ENCODE measurements at places on chromosomes 1 and 21.

GRCh38 chr21:43925609-43926008 is 60.6 kb downstream of the AGPAT3 start:
- no peak for DNase-seq

DNA sequence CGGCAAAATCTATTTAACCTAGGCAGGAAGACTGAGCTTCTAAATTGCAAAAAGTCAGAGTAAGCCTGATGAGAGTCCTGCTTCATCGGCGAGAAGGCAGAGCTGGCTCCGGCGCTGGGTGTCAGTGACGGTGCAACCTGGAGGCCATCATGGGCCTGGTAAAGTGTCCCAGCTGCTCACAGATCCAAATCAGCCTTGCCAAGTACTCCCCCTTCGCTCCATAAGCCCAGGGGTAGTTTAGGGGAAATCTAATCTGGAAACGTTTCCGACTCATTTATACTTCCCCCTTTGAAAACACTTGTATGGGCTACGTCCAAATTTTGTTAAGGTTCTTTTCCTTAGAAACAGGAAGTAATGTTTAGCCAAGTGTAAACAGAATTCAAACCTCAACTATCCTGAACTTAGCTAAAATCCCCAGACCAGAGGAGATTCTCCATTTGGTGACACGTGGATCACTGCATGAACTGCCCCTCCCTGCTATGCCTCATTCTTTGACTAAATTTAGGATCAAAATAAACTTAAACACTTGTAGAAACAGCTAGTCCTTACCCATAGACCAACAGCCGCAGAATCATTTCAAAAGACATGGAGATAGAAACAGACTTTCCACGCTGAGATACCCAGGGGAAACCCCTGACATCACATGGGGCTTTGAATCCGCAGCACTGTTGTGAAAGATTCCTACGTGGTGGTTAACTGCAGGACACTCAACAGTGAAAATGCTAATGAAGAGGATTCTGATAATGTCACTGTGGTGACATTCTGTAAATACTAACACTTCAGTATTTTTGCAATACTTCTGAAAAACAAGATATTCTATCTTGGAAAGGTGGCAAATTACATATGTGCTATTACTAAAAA is 172.7 kb downstream of the TGFBR3 start:
- no peak for DNase-seq

DNA sequence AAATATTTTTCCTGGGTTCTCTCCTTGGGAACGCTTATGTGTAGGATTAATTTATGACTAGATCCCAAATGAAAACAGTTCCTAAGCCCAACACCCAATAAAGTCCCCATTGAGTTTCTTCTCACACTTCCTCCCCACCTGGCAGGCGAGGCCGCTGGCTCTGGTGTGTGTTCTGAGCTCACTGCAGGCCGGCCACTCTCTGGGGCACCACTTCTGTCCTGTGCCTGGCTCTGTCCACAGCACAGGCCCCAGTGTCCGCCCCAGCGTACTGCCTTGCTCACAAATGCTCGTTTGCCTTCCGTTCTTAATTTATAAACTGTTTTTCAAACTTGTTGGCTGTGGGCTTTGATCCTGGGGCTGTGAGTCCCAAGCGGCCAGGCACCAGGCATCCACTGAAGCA is 90.6 kb downstream of the TLR5 start:
- DNase-seq = no peak

GRCh38 chr1:111221633-111222291 is 5.8 kb upstream of the CHI3L2 start:
- DNase-seq = no peak

DNA sequence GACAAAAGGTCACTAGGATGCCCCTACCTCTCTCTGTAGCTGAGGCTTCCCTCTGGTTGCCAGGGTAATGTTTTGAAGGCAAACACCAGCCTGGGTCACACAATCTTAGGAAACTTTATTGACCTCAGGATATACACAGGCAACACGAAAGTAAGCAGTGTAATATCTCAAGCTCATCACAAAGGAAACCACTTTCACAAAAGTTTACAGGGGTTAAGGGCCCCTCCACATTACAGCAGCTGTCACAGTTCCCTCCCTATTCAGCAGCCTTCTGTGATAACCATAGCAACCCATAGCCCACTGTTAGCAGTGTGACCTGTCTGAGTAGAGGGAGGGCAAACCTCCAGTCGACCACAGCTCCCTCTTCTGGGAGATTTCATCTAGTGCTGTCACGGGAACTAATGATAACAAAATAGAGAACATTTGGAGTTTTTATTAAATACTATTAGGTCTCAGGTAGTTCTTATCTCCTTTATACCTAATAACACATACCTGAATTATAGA is 149.8 kb downstream of the PTPRC start:
- no peak for DNase-seq

DNA sequence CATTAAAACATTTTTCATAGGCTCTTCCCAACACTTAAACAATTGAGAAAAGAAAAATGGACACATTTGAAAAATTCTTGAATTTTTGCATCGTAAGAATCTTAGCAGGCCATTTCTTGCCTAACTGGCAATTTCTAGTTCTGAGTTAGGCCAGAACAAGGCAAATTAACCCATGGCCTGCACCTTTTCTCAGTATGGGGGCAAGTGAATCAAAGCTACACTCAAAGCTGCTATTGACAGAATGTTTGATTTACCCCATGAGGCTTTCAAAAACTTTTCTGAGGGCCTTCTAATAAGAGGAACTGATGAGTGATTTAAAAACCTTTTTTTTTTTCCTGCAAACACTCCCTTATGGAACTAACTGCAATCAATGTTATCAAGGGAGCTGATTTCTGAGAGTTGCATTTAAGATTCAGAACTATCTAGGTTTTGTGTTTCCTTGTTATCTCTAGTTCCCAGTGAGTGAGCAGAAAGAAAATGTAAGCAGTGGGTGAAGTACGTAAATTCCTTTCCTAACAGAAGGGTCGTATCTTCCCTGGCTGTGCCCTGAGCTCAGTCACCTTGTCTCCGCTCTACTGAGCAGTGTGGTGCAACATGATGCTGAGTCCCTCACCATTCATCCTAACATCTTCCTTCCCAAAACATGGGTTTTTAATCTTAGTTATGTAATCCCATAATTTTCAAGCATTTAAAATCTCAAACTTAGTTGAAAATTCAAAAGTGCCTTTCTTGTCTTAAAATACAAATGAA is 353.7 kb downstream of the DPYD start:
- DNase-seq = no peak

DNA sequence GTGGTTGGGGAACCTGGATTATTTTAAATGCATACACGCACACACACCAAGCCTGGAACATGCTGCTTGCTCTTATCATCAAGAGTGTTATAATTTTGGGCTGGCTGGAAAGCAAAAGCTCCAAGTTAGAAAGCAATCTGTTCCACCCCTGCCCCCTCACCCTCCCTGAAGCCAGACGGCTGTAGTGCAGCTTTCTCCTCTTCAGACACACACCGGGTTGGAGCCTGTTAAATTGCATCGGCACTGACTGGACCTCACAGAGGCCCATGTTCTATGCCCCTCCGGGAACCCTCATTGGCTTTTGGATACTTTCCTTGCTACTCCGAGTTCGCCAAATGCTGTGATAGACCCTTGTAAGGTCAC is 90.6 kb upstream of the KCNJ15 start:
- no peak for DNase-seq

All from kidney capillary endothelial cell (primary cell).